ENCODE measurements at places on chromosomes 16 and 17.

- no peak for DNase-seq
Observed at GRCh38 chr16:64351121-64351520, 770.7 kb downstream of the CDH11 start.

- DNase-seq = no peak
Observed at GRCh38 chr16:8373676-8374431, 216.5 kb downstream of the TMEM114 start.

DNA sequence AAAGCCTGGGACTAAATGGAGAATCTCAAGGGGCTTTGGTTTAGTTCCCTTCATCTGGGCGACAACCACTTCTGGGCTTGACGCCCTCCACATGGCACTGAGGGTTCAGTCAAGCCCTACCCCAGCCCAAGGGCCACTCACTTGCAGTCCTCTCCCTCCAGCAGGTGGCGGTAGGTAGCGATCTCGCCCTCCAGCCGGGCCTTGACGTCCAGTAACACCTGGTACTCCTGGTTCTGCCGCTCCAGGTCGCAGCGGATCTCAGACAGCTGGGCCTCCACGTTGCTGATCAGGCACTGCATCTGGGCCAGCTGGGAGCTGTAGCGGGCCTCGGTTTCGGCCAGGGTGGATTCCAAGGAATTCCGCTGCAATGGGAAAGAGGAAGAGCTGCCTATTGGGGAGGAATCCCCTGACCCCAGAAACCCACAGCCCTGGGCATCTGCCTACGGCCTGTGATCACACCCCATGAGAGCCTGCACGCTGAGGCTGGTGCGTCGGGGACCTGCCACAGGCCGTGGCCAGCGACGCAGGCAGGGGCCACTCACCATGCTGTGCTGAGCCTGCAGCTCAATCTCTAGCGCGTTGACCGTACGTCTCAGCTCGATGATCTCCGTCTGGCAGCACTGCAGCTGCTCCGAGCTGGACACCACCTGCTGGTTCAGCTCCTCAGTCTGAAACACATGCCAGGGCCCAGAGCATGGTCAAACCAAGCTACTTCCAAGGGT, 2.7 kb downstream of the KRT36 start:
- no peak for DNase-seq

DNA sequence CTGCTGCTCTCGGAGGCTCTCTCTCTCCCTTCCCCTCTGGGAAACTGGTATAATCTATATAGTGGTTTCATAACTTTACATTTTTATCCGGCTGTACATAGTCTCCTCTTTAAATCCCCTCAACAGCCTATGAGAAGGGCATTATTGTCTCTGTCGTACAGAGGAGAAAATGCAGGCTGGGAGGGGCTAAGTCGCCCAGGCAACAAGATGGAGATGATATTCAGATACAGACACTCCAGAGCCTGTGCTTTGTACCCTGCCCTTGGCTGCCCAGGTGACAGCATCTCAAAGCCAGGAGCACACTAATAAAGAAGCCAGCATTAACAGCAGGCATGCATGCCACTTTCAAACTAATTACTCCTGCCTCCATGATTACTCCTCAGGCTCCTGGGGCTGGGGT, 4.7 kb upstream of the EIF1 start:
- DNase-seq = no peak

DNA sequence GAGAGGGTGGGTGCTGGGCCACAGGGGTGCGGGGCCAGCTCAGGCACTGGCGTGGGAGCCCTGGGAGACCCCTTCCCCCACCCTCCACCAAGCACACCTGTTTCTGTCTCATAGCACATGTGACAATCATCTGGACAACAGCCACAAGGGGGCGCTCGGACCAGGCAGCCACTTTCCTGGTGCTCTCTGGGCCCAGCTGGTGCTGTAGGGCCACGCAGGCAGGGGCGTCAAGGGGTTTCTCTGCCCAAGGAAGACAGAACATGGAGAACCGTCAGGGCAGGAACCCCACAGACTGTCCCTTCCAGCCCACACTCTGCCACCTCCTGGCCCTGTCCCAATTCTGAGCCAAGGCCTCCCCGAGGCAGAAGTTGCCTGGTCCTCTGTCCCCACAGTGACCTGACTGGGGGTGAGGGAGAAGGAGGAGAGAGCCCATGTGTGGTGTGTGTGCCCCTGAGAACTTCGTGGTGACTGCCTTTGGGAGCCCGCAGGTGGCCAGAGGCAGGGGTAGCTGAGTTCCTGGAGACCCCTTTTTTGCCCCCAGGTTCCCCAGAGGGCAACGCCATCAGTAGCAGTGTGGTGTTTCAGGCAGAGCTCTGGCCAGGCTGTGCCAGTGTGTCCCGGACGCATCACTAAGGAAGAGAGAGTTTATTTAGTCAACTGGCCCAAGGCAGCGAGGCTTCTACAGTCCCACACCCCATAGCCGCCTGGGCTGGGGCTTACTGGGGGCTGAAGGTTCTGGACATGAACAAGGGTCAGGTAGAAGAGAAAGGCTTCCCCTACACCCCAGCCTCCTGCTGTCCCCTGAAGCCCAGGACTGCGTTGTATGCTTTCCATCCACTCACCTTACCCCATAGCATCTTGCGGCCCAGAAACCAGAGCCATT, 3.1 kb upstream of the SETD6 start:
- no peak for DNase-seq

DNA sequence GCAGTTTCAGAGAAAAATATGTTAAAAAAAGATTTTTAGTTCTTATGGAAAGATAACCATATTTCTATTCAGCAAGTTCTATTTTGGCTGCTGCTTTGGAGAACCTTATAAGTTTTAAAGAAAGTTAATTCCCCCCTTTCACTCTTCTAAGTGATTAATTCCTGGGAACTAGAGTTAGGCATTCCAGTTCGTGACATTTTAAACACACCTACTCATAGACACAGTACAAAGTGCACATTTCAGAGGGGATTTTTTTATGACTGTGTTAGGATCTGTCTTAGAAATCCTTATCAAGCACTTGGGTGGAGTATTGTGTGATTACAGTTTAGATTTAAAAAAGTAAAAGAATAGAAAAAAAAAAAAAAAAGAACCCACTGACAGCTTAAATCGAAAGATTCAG, 3.5 kb upstream of the CDH11 start:
- no peak for DNase-seq

DNA sequence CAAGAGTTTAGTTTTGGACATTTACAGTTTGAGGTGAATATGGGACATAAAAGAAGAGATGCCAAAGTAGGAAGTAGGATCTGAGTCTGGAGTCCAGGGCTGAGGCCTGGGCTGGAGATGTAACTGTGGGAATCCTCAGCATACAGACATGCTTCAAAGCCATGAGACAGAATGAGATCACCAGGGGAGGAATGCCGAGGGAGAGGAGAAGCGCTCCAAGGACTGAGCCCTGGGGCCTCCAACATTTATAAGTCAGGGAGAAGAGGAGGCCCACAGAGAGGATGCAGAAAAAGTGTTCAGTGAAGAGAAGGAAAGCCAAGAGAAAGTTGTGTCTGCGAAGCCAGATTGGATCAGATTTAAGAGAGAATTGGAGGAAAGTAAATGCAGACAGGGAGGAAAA, 277.5 kb upstream of the MYOCD start:
- DNase-seq = no peak

GRCh38 chr16:4358831-4359561, 7.9 kb upstream of the PAM16 start:
- DNase-seq = no peak

DNA sequence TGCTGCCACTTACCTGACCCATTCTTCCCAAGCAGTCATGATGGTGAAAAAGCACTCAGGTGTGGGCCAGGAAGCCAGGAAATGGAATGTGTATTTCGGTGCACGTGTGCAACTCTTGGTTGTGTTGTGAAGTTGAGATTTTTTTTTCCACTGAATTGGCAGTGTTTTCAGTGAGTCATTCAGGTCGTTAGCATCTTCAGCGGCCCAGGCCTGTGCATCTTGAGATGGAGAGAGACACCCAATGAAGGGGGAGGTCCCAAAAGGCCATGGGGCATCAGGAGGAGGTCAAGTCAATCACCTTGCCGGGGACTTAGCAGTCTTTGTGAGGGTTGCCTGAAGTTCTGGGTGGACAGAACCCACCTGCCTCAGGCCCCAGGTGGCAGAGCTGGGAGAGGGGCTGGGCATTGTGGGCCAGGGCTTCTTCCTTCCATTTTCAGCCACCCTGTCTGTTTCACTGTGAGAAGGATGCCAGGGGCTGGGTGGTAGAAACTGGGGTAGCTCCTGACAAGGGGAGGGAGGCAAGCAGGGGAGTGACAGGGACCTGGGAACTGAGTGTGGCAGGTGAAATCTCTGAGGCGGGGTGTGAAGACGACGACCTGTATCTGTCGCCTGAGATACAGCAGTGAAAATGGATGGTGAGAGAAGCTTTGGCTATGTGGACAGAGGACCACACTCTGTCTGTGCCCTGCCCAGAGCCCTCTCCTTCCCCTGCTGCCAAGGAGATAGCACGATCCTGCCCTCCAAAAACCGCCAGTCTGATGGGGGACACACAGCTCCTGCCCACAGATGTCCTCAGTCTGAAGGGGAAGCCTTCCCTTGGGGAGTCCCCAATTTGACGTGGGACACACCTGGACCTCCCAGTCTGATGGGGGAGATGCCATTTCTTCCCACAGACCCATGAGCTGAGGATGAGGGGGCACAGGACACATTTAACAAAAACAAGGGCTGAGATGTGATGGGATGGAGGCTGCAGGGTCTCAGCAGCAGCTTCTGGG, 11.9 kb downstream of the TBKBP1 start:
- no peak for DNase-seq

DNA sequence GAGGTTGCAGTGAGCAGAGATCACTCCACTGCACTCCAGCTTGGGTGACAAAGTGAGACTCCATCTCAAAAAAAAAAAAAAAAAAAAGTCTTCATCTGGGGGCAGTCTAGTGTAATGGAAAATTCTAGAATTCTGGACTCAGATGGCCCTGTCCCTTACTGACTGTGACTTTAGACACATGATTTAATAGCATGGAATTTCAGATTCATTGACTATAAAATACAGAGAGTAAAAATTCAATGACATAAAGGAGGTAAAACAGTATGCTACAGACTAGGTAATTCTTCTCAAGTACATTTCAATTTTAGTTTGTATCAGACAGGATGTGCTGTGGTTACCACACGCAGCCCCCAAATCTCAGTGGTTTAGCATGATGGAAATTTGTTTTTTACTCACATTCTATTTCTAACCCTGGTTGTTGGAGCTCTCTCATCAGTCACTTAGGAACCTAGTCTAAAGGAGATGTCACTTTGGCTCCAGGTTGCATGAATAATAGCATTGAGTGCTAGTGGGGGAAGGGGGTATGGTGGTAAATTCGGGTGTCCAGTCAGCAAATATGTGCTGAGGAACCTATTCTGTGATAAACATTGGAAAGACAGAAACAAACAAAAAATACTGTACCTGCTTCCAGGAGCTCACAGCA, 444.0 kb downstream of the XYLT1 start:
- DNase-seq = no peak

- peak; percentile 47 for DNase-seq
Observed at GRCh38 chr16:74046524-74046923, 250.1 kb upstream of the PSMD7 start.

- no peak for DNase-seq
Observed at GRCh38 chr17:39150104-39150634, 1.3 kb downstream of the PLXDC1 start.

DNA sequence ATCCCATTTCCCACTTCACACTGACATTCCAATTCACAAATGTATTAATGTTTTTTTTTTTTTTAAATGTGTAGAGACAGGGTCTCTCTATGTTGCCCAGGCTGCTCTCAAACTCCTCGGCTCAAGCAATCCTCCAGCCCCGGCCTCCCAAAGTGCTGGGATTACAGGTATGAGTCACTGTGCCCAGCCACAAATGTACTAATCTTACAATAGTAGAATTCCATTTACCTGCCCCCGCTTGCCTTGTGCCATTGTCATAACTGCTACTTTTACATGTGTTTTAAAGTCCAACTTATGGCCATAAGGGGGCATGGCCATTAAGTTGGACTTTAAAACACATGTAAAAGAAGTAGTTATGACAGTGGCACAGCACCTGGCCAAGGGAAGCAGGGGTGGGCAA, 4.6 kb downstream of the MMP28 start:
- DNase-seq = no peak

GRCh38 chr16:69005641-69006355, 99.7 kb upstream of the HAS3 start:
- DNase-seq = no peak

GRCh38 chr17:732067-732901, at the start of gene TLCD3A:
Gene TLCD3A, plus strand, starts transcription at chr17:732596. Its CDS starts 52 bp downstream, at chr17:732648.
- DNase-seq = no peak

- no peak for DNase-seq
Observed at GRCh38 chr16:89090182-89090630, 3.4 kb upstream of the ACSF3 start.

GRCh38 chr17:76046064-76046463, 19.0 kb upstream of the EVPL start:
- DNase-seq = no peak

GRCh38 chr17:83113792-83114191, 34.4 kb downstream of the METRNL start:
- no peak for DNase-seq

GRCh38 chr16:78528265-78528664, 428.8 kb downstream of the WWOX start:
- no peak for DNase-seq

GRCh38 chr16:1778200-1779179, 3.9 kb downstream of the SPSB3 start:
- DNase-seq = no peak

DNA sequence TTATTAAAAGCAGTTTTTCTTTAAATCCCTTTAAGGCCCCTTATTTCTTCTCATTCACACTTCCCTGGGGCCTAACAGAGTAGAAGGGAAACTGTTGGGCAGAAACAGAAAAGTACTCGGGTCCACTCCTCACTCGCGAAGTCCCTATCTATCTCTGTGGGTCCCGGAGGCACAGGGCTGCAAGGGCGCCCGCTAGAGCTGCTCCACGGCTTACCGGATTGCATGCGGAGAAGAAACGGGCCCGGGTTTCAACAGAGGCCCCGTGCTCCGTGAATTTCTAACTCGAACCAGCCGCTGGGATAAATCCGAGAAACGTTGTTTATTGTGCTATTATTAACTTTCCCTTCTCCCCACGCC, 4.3 kb downstream of the CBLN1 start:
- DNase-seq = no peak

DNA sequence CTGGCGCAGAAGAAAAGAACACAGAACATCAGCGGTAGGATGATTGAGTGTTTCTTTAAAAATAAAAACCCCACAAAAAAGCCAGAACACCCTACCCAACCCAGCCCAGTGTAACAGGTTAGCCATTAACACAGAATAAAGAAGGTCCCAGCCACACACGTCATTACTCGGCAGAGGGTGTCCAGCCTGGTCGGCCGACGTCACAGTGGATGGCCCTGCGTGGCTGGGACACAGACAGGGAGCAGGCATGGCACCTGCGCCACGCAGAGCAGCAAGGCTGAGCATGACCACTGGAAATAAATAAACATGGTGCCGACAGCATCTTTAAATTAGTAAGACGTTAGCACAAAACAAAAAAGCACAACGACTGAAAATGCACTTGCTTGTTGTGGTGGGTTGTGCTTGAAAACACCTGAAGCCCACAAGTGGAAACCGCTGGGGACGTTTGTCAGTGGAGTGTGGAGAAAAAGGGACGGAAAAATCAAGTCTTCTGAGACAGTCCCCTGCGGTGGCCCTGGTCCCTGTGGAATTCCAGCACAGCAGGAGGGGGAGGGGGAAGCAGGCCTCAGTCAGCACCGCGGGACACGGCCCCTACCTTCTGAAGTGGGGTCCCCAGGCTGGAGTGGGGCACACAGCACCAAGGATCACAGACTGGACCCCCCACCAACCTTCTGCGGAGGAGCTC, 39.2 kb downstream of the SLC7A5 start:
- DNase-seq = no peak
